Activated CD4-positive, alpha-beta T cell treated with anti-CD3 and anti-CD28 coated beads for 36 hours (primary cell): ENCODE measurements at places on chromosomes 11 and 22. TPM values are rescaled to one million over a fixed set of nuclear protein-coding genes. Genes with fewer than 3 reads are reported as not detected.

DNA sequence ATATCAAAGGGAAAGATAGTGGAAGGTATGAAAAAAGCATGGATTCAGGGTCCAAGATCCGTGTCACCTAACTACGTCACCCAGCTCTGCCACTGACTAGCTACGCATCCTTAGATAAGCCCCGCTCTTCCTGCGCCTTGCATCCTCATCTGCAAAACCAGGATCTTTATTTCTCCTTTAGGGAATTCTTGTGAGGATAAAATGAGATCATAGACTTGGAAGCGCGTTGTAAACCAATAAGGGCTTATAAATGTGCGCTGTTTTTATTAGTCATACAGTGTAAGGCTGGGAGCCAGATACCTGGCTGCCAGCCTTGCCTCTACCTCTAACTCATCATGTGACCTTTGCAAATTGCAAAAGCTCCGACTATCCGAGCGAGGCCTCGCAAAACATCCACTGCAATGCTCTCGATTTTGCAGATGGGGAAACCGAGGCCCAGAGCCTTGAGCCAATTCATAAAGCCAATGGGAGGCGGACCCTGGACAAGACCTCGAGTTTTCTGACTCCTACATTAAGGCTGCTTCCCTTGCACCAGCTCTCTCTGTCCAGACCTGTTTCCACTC, 753 bp downstream of the PRPF19 start:
- DNase-seq: peak; percentile 35

- no peak for DNase-seq
Observed at GRCh38 chr11:91178366-91178765, 955.5 kb upstream of the CHORDC1 start.

- peak; percentile 26 for DNase-seq
Observed at GRCh38 chr22:45185718-45186514, 22.2 kb downstream of the NUP50 start.

Gene RIMBP3C
- 0.33 TPM for total RNA-seq

Gene LZTR1
- 40.5 TPM for total RNA-seq

Gene BIRC3
- 109 TPM for total RNA-seq

Gene ZNF195
- total RNA-seq: 36.2 TPM
